ENCODE measurements at places on chromosomes 7 and 10.
A peak's percentile ranks its signal among the peaks of the same experiment; 100 is the strongest.

DNA sequence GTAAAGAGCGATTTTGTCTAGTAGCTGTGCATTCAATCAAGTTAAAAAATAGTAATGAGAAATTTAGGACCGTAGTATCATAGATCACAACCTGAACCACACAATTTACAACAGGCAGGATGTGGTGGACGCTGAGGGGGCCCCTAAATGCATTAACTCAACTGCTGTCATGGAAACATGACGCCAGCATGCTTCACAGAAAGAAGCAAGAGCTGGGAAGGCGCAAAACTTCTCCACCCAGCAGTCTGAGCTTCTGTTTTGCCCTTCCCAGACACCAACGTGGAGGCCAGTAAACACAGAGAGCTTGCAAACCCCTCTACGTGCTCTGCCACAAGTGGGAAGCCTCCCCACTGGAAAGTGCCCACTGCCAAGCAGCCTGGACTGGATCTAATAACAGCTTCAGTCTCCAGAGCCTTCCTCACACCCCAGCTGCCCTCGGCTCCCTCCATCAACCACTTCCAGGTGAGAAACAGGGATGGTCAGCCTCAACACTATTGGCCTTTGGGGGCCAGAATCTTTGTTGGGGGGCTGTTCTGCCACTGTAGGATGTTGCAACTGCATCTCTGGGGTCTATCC, 151.8 kb downstream of the SFMBT2 start:
- peak; percentile 68 for DNase-seq

DNA sequence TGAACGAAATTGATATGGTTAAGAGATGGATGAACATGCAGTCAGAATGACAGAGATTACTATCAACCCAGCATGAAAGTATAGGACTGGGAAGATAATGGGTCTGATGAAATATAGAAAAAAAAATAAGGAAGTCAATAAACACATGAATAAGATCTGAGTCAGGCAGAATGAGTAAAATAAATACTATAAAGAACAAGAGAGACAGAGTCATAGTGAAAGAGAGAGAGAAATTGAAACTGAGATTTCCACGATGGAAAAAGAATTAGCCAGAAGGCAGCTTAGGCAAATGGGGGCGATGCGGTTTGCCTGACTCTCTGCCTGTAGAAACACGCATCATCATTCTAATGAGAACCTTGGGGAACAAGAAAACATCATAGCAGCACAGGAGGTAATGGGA, 26.6 kb downstream of the SEMA3D start:
- DNase-seq = no peak

- DNase-seq = no peak
These were observed 285.0 kb upstream of the HABP2 start for GRCh38 chr10:113267619-113268562.

DNA sequence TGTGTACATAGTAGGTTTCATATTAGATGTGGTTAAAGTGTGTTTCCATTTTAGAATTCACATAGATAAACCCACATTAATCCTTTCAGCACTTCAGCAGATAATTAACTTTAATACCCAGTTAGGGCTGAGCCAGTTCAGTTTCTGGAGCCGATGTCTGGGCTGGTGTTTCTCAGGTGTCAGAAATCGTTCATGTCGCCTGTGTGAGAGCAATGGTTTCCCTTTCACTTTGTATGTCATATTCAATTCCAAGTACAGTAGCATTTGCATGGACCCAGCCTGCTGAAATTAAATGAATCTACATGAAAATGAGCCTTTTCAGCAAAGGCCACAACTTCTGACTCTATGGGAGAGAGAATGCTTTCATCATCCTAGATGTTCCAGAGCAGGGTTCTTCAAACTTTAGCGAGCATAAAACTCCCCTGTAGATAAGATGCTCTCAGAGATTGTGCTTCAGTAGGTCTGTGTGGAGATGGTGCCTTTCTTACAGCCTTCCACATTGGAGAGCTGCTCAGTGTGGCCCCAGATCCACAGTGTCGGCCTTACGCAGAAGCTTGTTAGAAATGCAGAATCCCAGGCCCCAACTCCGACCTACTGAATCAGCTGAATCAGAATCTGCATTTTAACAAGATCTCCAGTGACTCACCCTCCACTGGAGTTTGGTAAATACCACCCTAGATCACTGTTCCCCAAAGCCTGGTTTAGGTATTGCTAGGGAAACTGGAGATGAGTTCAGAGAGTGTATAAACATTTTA, 19.6 kb downstream of the WIPF3 start:
- peak; percentile 19 for DNase-seq

DNA sequence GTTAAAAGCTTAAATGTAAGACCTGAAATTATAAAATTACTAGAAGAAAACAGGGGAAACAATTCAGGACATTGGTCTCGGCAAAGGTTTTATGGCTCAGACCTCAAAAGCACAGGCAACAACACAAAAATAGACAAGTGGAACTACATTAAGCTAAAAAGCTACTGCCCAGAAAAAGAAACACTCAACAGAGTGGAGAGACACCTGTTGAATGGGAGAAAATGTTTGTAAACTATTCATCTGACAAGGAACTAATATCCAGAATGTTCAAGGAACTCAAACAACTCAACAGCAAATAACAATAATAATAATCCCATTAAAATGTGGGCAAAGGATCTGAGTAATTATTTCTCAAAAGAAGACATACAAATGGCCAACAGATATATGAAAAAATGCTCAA, 170.4 kb downstream of the FRMD4A start:
- no peak for DNase-seq

- no peak for DNase-seq
These were observed 242.8 kb downstream of the MGMT start for GRCh38 chr10:129709627-129710509.

DNA sequence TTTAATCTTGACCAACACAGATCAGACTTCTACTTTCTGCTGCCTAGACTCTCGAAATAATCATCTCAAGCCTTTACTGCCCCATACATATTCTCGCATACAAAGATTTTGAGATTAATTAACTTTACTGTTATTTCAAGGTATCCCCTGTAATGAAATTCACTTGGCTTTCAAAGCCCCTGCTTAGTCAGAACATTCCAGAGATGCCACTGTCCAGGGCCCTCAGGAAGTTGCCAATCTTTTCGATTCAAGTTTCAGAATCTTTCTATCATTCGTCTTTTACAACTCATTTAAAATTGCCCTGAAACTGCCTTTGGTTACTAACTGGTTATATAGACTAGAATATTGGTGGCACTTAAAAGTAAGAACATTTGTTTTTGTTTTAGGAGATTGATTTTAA, 320.2 kb downstream of the CDK14 start:
- DNase-seq = no peak

GRCh38 chr10:64863836-64864235, 1342.6 kb downstream of the REEP3 start:
- DNase-seq = no peak

DNA sequence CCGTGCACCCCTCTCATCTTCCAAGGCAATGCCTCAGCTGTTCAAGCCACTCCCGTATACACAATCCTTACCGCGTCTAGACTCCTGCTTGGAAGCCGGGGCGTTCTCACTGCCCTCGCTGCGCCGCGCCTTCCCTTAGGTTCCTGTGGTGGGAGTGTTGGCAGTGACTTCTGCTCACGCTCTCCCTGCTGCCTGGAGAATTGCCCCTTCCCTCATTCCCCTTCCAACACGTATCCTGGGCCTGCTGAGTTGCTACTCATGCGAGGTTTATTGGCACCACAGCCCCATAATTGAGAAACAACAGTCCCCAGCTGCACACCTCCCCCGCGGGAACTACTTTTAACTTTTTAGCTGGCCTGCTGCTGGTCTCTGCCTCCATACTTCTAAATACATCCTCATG, 31.9 kb downstream of the RBM17 start:
- DNase-seq = no peak

DNA sequence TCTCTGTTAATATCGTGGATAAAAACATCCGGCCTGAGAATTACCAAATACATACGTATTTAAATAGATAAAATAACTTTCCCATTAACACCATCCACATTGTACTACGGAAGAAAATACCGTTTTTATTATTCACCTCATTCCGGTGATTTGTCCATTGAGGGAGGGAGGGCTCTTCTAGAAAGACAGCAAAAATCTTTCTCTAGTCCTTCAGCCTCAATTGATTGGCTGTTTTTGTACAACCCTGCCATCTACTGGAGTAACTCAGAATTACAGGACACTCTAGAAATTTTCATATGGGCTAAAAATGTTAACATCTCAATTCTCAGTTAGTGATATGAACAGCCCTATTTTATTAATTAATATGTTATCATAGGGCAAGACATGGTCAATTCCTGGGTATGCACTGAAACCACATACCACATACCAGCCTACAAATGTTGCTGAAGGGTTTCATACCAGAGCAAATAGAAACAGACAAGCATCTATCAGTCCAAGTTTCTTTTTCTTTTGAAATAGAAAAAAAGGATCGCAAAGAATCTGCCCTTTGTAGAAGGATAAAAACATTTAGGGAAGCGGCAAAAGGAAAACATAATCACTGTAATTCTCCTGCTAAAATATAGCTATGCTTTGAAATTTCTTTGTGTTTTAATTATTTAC, 55.8 kb upstream of the CDCA7L start:
- DNase-seq = peak; percentile 72

- DNase-seq = no peak
These were observed 16.9 kb downstream of the SHH start for GRCh38 chr7:155795401-155795800.

DNA sequence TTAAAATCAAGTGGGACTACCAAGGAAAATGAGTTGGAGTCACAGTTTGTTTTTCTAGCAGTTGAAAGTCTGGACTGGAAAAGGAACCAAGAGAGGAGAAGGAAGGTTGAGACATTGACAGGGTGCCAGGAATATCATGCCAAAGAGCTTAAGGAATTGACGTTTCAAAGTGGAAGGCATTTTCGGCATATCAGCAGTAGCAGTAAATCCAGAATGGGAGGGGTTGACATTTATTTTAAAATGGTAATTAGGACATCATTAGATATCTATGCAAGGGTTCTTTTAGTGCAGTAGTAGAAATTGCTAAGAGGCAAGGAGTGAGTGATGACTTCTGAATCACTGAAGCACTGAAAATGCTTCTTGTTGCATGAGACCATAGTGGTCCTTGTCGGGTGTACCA, 335.9 kb upstream of the PLXDC2 start:
- DNase-seq = no peak

DNA sequence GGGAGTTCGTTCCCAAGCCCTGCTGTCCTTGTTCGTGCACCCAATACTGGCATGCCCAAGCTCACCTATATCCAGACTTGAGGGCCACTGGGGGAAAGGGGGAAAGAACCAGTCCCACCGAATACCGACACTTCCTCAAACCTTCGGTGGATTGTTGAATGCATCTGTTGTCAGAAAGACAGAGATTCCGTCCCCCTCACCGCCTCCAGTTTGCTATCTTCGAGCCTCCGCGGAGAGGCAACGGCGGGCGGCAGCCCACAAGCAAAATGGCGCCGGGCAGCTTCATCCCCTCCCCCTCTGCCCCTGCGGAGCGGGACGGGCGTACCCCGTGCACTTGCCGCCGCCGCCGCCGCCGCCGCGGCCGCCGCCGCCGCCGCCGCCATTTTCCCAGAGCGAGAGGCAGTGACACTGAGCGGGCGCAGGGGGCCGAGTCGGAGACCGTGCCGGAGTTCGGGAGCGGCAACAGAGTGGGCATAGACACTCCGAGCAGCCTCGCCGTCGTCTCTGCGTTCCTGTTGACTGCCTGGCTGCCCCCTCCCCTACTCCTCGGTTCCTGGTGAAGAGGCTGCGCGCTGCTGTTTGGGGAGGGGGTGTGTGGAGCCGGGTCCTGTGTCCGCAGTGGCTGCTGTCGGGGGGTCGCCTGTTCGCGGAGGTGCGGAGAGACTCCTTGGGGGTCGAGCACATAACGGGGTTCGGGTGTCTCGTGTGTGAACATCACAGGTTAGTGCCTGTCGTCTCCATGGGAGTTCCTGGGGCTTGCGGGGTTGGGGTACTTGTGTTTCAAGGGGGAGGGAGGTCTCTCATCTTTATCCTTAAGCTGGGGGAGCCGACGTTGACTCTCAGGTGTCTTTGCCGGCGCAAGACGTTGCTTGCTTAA, at the start of gene KMT2E:
TSS of gene KMT2E (plus strand) at position 390 of the 877 bp plus-strand sequence. CDS start 26,748 bp downstream, outside the sequence.
- DNase-seq = peak; percentile 82

DNA sequence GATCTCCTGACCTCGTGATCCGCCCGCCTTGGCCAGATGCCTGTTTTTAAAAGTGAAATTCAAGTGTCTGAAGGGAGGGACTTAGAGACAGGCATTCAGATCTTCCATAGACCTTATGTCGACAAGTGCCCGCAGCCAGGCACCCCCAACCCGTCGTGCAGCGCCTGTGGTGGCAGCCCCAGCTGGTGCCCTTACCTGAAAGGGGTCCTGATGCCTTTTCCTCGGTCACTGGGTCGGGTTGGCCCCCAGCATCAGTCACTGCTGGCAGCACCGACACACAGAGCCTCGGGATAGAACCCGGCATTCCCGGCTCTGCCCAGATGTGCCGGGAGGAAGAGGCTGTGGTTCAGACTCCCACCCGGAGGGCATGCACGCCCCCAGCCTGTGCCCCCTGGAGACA, 23.3 kb downstream of the LRRC27 start:
- no peak for DNase-seq

DNA sequence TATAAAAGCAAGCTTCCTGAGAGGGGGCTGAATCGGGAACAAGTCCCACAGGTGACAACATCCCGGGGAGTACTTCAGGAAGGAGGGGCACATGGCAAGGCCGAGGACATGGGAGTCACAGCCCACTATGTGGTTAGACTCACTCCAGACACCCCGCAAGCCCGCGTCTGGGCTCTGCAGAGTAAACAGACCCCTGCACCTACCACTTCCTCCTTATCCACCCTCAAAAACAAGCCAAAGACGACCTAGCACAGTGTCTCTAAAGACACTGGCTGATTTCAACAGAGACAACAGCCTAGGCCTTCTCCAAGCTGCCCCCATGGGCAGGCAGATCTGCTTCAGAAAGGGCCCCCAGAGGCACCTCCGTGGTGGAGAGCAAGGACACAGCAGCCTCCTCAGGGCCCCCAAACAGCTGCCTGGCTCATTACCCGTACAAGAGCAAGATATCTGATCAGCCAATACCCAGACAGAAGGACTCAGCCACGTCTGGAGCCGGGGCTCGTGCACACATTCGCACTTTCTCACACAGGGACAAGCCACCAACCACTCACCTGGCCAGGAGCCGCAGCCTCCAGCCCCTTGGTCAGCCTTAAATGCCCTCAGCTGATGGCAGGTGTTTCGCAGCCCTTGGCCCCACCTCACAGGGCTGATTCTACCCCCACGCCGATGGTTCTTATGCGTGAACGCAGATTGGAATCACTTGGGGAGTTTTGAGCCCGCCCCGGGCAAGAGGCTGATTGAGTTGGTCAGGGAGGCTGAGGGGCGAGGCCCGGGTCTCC, 10.7 kb upstream of the KPNA7 start:
- no peak for DNase-seq
